ENCODE measurements at places on chromosomes 12 and 14. TPM values are rescaled to one million over a fixed set of nuclear protein-coding genes. Genes with fewer than 3 reads are reported as not detected.

APOLD1 gene
- polyA plus RNA-seq, result 13.8 TPM

KIF26A gene
- 6.4 TPM for polyA plus RNA-seq

LIN7A gene
- polyA plus RNA-seq, result 1.0 TPM

KRT82 gene
- not detected for polyA plus RNA-seq

ACSM4 gene
- not detected for polyA plus RNA-seq

OVCH1 gene
- 0.37 TPM for polyA plus RNA-seq

SLC25A47 gene
- polyA plus RNA-seq, result not detected

KRT72 gene
- 0.13 TPM for polyA plus RNA-seq

LPAR5 gene
- polyA plus RNA-seq, result 0.11 TPM

METTL17 gene
- polyA plus RNA-seq, result 37.9 TPM

RNU6-8 gene
- polyA plus RNA-seq, result not detected

NT5DC3 gene
- polyA plus RNA-seq, result 1.3 TPM

ABCB9 gene
- 3.3 TPM for polyA plus RNA-seq

SERPINA9 gene
- polyA plus RNA-seq, result not detected

MGP gene
- 417 TPM for polyA plus RNA-seq

NTN4 gene
- 12.9 TPM for polyA plus RNA-seq

RNASE1 gene
- 481 TPM for polyA plus RNA-seq

FAM186B gene
- 0.67 TPM for polyA plus RNA-seq

KLHL33 gene
- 0.09 TPM for polyA plus RNA-seq

DACT1 gene
- polyA plus RNA-seq, result 7.4 TPM

GPR132 gene
- polyA plus RNA-seq, result 2.7 TPM

KCNH5 gene
- polyA plus RNA-seq, result 0.07 TPM

REM2 gene
- not detected for polyA plus RNA-seq

SYT1 gene
- polyA plus RNA-seq, result 0.22 TPM

Measured in adipose tissue (tissue), 3 donors.